Activated CD4-positive, alpha-beta T cell treated with anti-CD3 and anti-CD28 coated beads, Interleukin-2, amount 10 ng/mL, durations not matched to agents 7 days and 5 days (primary cell): ENCODE measurements at places on chromosomes 4 and X.

DNA sequence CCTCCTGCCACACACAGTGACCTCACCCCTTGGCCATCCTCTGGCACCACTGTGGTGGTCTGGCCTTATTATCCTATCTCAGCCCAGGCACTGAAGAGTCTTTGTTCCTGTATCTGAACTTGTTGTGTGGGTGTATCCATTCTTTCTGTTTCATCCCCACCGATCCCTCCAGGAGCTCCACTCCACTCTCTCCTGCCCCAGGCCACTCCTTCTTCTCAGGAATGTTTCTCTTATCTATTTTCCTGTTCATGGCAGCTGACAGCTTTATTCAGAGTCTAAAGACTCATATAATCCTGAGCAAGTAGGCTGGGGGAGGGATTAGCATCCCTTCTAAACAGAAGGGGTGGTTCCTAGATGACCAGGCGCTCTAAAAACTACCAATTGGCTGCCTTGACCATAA, 150.0 kb downstream of the ANAPC10 start:
- no peak for DNase-seq

DNA sequence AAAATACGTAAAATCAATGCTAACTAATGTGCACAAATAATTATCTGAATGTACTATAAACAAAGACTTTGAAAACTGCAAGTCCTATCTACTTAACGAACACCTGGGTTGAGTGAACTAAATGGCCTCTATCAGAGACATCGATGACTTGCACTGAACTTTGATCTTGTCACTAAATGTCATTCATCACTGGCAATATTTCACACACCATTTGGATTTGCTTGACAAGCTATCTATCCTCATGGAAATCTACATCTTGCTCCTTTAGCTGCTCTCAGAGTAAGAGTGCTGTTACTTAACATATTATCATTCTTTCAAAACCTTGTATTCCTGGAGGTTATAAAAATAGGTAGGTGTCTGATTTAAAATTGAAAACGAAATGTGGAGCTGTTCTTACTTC, 289.3 kb downstream of the TLL1 start:
- DNase-seq, result no peak

DNA sequence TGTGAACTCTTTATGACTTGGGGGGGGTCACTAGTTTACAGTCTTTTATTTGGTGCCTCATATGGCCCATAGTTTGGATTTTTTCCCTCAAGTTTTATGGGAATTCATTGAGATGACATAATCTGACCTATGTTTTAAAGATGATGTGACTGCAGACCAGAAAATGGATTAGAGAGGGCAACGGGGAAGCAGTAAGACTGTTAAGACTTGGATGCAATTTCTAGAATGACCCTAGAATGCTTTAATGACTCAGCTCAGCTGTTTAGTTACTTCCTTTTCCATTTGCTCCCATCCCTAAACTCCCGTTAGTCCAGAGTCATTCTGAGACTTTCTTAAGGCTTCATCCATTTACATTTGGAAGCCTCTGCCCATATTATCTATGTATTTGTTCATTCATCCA, 59.9 kb upstream of the PDGFRA start:
- no peak for DNase-seq

GRCh38 chr4:88418411-88418810, 38.5 kb upstream of the HERC5 start:
- DNase-seq, result no peak

- DNase-seq, result no peak
These were observed 65.9 kb downstream of the IQCM start for GRCh38 chr4:149749784-149750183.

- DNase-seq, result no peak
These were observed 343.7 kb downstream of the GRIA2 start for GRCh38 chr4:157564218-157564617.

DNA sequence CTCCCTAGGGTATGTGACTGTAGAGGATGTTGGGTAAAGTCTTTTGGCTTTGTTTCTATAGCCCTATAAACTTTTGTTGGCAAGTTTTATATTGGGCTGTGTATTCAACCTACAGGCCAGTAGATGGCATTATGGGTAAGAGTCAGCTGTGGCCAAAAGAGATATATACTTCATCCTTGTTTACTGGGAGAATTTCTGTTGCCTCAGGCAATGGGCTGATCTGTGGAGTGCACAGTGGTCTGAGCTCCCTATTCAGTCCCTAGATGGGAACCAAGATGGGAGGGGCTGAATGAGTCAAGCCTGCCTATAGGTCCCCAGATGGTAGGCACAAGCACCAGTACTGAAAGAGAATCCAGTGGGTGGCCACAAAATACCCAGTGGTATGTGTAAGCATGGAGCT, 580.6 kb downstream of the EPHA5 start:
- no peak for DNase-seq

GRCh38 chr4:22778547-22779163, 85.9 kb downstream of the GBA3 start:
- DNase-seq, result no peak

DNA sequence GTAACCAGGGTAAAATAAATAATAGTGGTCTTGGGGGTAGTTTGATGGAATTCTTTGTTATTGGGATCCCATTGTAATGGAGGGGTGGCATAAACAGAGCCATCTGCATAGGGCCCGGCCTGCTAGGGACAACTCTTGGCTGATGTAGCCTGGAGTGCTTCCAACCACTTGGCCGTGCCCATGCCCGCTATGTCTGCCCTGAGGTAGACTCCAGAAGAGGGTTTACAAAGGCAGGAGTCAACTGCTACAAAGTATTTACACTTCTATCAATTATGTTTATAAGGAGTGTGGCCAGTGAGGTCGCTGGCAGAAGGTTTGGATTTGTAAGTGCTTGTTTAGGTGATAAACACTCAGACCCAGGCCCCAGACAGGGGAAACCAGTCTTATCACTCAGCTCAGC, 8.1 kb downstream of the RASL11B start:
- DNase-seq, result no peak

DNA sequence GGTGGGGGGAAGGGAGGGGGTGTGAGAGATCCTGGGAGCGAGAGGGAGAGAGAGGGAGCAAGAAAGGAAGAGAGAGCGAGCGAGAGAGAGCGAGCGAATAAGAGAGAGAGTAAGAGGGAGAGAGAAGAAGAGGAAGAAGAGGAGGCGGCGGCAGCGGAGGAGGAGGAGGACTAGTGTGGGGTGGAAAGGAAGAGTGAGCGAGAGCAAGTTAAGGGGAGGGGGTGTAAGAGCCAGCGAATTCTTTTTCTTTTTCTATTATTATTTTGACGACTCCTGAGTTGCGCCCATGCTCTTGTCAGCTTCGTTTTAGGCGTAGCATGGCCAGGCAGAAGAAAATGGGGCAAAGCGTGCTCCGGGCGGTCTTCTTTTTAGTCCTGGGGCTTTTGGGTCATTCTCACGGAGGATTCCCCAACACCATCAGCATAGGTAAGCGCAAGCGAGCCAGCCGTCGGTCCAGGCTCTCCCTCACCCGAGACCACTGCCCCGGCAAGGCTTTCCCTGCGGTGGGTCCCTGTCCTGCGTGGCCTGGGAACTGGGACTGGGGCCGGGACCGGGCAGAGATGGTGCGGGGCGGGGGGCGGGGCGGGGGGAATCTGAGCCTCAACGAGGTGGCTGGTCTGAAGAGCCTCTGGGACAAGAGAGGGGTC, at the start of gene GRIA3:
Gene GRIA3 (plus strand): TSS at position 60 of the 647 bp plus-strand sequence. CDS start 258 bp downstream, at position 318.
- no peak for DNase-seq

DNA sequence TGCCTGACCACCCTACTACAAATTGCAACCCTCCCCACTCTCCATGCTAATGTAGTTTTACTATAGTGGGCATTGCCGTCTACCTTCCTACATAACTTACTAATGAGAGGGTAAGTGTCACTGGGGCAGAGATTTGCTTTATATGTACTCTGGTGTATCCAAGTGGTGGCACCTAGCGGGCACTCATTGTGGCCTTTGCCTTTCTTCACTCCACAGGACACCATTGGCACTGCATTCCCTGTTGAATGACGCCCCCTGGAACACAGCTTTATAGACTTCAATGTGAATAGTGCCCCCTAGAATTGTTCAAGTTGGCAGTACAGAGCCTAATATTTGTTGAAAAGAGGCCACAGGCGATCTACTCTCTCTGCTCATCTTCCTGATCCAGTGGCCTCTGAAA, 215.8 kb downstream of the MID1IP1 start:
- no peak for DNase-seq

DNA sequence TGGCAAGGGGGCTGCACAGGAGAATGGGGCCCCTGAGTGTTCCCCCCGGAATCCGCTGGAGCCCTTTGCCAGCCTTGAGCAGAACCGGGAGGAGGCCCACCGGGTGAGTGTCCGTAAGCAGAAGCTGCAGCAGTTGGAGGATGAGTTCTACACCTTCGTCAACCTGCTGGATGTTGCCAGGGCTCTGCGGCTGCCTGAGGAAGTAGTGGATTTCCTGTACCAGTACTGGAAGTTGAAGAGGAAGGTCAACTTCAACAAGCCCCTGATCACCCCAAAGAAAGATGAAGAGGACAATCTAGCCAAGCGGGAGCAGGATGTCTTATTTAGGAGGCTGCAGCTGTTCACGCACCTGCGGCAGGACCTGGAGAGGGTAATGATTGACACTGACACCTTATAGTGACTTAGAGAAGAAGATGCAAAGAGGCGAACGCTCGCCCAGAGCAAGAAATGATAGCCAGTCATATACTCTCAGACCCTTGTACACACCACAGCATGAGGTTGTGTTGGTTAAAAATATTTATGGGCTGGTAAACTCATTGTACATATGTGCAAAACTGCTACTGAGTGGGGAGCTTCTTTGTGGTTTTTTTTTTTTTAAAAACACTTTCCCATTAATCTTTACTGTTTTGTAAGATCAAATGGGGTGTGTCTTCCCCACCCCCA, 52.5 kb downstream of the JADE1 start:
- no peak for DNase-seq

- no peak for DNase-seq
These were observed 39.5 kb downstream of the EFNB1 start for GRCh38 chrX:68868316-68868715.

DNA sequence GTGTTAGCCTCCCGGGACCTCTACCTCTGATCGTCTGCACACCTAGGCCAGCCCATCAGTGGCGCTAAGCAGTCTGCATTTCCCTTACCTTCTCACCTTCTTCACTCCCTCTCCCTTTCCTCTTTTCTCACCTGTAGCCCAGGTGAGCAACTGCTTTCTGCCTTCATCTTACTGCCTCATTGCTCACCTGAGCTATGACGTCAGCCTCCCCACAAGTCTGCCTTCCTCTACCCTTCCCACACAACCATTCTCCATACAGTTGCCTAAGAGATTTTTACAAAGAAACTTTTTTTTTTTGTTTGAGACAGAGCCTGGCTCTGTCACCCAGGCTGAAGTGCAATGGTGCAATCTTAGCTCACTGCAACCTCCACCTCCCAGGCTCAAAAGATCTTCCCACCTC, 136.3 kb downstream of the BCOR start:
- no peak for DNase-seq

DNA sequence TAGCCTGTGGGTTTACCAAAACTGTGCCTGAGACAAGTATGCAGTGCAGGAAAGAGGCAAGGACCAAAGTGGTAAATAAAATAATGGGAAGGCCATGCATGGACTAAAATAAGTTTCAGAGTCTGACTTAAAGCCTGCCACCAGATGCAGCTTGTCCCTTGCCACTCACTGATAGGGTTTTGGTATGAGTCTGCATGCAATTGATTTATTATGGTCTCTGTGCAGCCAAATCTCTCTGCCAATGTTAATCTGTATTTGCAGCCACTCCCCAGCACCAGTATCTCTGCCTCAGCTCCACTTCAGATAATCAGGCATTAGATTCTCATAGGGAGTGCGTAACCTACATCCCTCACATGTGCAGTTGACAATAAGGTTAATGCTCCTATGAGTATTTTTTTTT, 5.5 kb upstream of the FGF2 start:
- no peak for DNase-seq

- no peak for DNase-seq
These were observed 219.9 kb downstream of the SHOX start for GRCh38 chrX:850471-850916.

DNA sequence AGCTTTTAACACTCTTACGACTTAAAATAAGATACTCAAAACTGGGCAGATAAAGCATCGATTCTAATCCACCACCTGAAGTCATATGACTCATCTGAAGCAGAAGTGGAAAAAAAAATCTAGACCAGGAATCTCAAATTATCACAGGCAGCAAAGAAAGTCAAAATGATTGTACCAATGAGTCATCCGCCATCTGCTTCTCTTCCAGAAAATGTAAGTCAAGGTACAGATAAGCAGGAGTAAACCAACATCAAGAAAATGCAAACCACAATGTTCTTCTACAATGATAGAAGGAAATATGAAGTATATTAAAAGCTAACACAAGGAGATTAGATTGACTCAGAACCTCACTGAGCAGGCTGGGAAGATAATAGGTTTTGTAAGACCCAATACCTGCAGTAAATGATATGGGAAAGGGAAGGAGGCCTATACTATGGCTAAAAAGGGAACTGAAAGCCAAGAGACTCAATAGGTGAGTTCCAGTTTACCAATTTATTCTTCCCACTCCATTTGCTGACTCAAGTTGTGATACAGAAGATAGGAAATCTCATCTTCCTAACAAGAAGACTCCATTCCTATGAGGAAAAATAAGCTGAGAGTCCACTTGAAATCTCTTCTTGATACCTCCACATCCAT, 88.4 kb upstream of the TET2 start:
- DNase-seq, result no peak

- DNase-seq, result peak; percentile 28
These were observed 152.0 kb upstream of the USP9X start for GRCh38 chrX:40933132-40933705.

DNA sequence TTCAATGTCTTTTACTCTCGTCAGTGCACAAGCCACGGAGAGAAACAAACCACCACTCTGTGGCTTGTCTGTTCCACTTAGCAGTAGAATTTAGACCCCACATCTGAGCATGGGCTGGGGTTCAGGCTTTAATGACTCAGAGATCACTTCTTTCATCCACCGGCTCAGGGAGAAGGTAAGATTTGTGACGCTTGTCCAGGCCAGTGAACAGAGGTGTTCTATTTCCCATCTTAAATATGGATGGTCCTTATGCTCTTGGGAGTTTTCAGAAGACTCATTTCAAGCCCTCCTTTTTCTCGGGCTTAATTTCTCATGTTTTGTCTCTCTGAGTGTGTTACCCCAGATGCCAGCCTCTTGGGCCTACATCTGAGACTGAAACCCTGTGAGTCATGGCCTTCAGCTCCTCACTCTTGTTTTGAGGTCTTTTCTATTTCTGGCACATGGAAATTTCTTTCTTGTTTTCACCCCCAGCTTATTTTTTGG, 127.4 kb upstream of the SFRP2 start:
- DNase-seq, result peak; percentile 8

GRCh38 chr4:88660446-88661294, 37.0 kb downstream of the NAP1L5 start:
- DNase-seq, result no peak

DNA sequence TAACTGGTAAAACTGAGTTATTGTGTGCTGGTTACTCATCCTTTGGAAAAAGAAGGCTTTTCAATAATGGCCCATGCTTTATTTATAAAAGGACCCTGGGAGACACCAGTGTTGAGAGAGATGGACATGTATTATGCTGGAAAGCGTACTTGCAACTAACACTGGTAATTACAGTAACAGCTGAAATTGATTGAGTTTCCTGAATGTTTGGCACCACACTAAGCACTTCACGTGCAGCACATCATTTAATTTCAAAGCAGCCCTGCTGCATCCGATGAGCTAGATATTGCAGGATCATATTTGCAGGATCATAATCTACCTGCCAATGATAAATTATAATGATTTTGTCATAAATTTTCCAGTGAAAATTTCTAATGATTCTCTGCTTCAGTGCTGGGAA, 81.5 kb downstream of the QRFPR start:
- DNase-seq, result no peak
